Hippocampal formation (tissue), 2 donors: ENCODE measurements at places on chromosomes 2 and 18.
A peak's percentile ranks its signal among the peaks of the same experiment; 100 is the strongest.

- DNase-seq: no peak
Observed at GRCh38 chr2:207332480-207333212, 166.9 kb upstream of the KLF7 start.

DNA sequence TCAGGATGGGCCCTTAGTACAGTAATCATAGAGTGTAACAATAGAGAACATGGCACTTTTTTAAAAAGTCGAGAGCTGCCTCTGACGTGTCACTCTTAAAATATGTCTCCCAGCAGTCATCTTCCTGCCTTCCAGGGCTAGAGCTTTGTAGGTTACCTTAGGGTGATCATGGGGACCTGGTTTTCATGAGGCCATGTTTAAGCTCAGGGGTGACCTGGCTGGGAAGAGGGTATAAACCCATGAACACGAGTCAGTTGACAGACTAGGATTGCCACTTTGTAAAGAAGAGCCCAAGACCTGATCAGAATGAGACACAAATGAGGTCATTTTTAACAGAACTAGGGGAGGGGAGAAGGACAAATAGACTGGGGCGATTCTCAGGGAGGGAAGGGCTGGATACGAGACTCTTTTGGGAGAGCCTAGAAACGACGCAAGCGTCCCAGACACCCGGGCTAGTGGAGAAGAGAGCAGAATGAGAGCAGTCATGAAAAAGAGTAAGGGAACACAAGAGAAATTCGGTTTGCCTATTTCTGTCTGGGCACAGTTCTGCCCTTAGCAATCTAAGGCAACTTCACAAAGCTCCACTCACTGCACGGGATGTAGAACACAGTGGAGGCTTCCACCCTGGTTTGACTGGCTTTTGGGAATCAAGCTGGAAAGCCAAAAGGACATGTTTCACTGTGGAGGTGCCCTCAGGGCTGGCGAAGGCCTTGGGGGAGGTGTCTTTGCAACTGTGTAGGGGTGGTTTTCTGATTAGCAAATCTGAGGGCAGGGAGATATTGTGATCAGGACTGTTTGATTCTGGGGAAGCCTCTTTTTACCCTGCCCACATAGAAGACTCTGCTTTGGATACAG, 1.8 kb upstream of the RAB31 start:
- DNase-seq: no peak

- no peak for DNase-seq
Observed at GRCh38 chr2:235220331-235220730, 268.5 kb downstream of the SH3BP4 start.

GRCh38 chr2:105747991-105748390, 3.3 kb downstream of the NCK2 start:
- DNase-seq: no peak

DNA sequence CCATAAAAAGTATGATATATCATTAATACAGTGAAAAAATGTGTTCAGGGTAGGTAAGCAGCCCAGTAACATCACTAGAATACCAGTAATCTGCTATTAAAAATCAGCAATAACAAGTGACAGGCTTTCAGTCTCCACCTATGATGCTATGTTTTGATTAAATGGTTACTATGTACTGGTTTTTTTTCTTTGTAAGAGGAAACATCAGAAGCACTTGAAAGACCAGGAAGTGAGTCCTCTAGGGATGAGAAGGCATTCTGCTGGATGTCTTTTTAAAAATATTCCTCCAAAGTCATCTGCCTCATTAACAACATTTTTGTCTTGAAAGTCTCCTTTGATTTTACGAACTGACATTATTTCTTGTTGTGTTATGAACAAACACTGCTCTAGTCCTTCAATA, 136.0 kb upstream of the FAM98A start:
- no peak for DNase-seq

- DNase-seq: no peak
Observed at GRCh38 chr2:28612131-28612812, 116.4 kb downstream of the PLB1 start.

- DNase-seq: peak; percentile 81
Observed at GRCh38 chr2:241559323-241560161, 997 bp downstream of the BOK start.

DNA sequence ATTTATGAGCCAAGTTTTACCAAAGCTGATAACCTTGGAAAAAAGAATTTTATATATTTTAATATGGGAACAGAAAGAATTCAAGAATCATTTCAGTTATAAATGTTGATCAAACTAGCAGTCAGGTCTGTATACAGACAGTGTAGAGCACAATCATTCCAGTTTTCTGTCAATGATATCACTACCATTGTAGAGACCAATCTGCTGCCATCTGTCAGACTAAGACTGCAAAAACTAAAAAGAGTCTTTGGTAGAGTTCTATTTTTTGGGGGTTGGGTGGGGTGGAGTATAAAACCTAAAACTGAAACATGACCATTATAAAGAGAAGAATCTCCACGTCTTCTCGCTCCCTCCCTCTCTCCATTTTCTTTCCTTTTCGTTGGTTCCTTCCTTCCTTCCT, 204.7 kb upstream of the UBE2E3 start:
- DNase-seq: no peak

- DNase-seq: no peak
Observed at GRCh38 chr2:40240070-40240469, 211.8 kb downstream of the SLC8A1 start.

GRCh38 chr2:149885468-149885867, 297.9 kb upstream of the MMADHC start:
- DNase-seq: no peak

DNA sequence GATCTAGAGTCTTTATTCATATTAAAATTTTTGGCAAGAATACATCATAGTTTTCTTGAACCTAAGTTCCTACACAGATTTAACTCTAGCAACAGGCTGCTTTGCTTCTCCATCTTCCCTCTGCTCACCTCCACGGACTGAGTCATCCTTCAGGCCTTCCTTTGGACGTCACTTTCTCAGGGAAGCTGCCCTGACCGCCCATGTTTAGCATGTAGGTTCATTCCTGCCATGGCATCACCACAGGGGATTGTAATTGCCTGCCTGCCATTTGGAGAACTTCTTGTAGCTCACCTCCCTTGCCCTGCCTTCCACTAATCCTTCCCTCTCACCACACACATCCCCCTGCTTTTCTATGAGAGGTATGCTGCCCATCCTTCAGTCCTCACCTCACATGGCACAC, 43.9 kb upstream of the B3GNT2 start:
- DNase-seq: no peak

- no peak for DNase-seq
Observed at GRCh38 chr2:101307503-101307902, 998 bp downstream of the RNF149 start.

DNA sequence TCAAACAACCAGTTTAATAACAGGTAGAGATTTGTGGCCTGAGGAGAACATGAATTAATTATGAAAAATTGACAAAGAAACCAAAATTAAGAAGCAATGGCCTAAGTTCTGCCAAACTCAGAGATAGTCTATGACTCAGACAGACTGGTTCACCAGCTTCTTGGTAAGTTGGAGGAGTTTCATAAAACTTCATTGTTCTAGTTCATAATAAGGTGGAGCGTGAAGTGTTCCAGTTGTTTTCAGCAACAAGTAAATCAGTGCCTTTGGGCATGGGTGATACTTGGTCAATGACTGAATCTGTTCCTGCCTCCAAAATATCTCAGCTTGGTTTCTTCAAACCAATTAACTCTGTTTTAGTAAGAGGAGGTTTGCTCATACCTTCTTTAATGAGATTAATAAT, 40.0 kb downstream of the SLC40A1 start:
- DNase-seq: no peak

- no peak for DNase-seq
Observed at GRCh38 chr18:42334931-42335330, 379.9 kb downstream of the PIK3C3 start.

DNA sequence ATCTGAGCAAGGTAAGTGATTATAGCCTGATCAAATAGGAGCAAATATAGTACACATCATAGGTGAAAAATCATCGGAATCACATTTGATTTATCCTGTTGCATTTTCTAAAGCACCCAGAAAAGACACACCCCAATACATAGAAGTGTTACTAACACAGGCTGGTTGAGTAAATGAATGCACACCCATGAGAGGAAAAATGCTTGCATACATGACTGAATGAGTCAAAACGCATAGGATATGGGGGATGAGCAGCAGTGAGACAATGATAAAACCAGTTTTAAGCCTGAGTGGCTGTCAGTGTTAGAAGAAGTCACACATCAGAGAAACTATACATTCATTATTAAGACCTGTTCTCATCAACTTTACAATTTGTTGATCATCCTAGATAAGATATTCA, 449.6 kb upstream of the CDH20 start:
- DNase-seq: no peak

- DNase-seq: no peak
Observed at GRCh38 chr18:22494771-22495170, 77.1 kb upstream of the CTAGE1 start.

GRCh38 chr18:7619676-7620075, 52.6 kb downstream of the PTPRM start:
- DNase-seq: no peak

GRCh38 chr2:224990710-224991109, 51.6 kb downstream of the DOCK10 start:
- no peak for DNase-seq

- no peak for DNase-seq
Observed at GRCh38 chr2:101300836-101301235, 7.7 kb downstream of the RNF149 start.

DNA sequence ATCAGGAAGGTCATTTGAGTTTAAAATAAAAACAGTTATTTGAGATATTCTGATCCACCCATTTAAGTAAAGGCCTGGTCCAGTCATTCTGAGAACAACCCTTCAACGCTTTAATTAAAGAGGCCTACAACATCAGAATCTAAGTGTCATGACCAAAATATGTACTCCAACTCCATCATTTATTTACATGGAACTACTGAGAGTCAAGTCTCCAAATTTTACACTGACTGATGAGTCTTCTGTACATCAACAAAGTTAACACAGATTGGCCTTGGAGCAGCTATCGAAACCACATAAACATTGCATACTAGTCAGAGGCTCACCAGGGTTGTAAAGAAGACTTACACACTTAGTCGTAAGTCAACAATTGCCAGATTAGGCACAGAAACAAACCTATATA, 37.1 kb downstream of the PIEZO2 start:
- no peak for DNase-seq

DNA sequence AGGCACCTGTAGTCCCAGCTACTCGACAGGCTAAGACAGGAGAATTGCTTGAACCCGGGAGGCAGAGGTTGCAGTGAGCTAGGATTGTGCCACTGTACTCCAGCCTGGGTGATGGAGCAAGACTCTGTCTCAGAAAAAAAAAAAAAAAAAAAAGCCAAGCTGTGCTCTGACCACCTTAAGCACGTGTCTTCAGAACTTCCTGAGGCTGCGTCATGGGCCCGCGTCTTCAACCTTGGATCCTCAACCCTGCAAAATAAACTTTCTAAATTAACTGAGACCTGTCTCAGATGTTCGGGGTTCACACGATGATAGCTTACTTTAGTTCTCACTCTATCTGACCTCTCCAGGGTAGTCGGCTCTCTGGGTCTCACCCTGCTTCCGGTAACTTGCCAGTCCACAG, 65.8 kb upstream of the CABLES1 start:
- DNase-seq: no peak

- DNase-seq: no peak
Observed at GRCh38 chr2:186036862-186037449, 298.4 kb downstream of the FSIP2 start.

DNA sequence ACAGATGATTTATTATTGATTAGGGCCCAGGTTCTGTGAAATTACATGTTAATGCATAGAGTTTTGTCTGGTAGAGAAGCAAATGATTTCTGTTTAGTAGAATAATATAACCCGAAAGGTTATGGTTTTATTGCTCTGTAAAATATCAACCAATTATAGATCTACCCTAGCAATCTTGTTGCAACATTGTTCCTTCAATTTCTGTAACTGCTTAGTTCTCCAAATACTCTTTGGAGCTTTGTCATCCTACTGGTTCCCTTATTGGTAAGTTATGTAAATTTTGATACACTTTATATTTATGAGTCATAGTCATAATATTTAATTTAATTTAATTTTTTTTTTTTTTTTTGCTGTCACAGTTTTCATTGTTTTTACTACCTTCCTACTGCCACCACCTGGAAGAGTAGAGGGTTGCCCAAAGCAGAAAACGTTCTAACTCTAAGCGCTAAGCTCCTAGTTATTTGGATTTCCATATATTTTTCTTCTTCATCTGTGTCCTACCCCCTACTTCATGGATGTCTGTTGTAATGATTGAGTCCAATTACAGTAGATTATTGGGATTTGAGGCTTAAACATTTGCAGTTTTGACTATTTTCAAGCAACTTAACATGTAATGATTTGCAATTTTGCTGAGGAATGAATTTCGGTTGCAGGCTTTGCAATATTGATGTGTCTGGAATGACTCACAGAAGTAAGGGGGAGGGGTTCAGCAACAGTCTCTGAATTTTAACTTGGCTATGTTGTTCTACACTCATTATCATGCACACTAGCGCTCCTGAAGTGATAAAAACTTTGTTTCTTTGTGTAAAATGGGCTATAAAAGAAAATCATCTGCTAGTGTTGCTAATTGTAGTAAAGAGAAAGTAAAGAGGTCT, 51.1 kb downstream of the NABP1 start:
- DNase-seq: no peak

- no peak for DNase-seq
Observed at GRCh38 chr2:64524604-64525316, 632 bp downstream of the AFTPH start.

- DNase-seq: no peak
Observed at GRCh38 chr2:98479371-98479770, 34.7 kb downstream of the INPP4A start.

- no peak for DNase-seq
Observed at GRCh38 chr2:235498946-235499812, 5.3 kb downstream of the AGAP1 start.
